ENCODE measurements at places on chromosomes 16 and 17. TPM values are rescaled to one million over a fixed set of nuclear protein-coding genes. Genes with fewer than 3 reads are reported as not detected.
A peak's percentile ranks its signal among the peaks of the same experiment; 100 is the strongest.

HOXB5 gene
- 0.12 TPM for total RNA-seq

TBC1D3I gene
- total RNA-seq, result 0.18 TPM

CRYM gene
- total RNA-seq, result 113 TPM

NETO2 gene
- 0.97 TPM for total RNA-seq

ACSF2 gene
- 103 TPM for total RNA-seq

DNA sequence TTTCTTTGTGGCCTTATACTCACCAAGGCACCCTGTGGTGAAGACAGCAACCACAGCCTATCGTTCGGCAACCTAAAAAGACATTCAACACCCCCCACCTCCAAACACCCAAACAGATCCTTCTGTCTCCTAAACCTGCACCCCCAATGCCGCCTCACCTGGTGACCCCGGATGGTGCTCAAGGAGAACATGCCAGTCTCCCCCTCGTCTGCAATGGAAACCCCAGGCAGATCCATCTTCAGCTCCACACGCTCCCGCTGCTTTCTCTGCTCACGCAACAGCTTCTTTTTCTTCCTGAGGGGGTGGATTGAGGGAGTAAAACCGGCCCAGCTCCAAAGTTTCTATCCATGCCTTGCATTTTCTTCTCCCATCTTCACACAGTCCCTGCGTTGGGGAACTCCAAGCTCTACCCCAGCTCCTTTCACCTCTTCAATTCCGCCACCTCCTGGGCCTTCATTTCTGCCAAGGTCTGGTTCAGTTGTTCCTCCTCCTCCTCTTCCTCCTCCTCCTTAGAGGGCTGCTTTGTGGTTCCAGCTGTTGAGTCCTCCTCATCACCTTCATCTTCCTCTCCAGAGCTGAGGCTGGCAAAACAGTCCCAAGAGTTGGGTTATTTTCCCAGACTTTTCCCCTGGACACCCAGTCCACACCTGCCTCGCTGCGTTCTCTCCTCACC lies 3.4 kb upstream of the PSMC5 start:
- peak; percentile 26 for DNase-seq

GRCh38 chr17:56867948-56868376 lies 34.0 kb downstream of the DGKE start:
- DNase-seq, result no peak

GRCh38 chr16:56682703-56683397 lies 580 bp downstream of the MT1X start:
- peak; percentile 75 for DNase-seq

DNA sequence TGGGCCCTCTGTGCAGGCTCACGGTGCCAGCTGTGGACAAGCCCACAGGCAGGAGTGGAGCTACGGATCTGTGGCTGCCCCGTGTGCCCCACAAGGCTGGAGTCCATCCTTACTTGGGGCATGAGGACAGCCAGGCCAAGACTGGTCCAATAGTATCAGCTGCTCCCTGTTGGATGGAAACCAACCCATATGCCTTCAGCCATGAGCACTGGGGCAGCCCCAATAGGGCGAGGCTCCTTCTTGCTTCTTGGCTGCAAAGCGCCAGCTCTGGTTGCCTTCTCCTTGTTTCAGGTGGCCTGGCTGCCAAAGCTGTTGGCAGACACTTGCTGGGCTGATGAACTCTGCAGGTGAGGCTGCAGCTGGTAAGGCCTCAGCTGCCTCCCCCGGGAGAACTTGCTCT lies 188.0 kb downstream of the ENGASE start:
- no peak for DNase-seq

- DNase-seq, result no peak
These were observed 397.6 kb upstream of the MAF start for GRCh38 chr16:79998143-79998542.

- no peak for DNase-seq
These were observed 58.3 kb downstream of the SPACA3 start for GRCh38 chr17:33049781-33050414.

DNA sequence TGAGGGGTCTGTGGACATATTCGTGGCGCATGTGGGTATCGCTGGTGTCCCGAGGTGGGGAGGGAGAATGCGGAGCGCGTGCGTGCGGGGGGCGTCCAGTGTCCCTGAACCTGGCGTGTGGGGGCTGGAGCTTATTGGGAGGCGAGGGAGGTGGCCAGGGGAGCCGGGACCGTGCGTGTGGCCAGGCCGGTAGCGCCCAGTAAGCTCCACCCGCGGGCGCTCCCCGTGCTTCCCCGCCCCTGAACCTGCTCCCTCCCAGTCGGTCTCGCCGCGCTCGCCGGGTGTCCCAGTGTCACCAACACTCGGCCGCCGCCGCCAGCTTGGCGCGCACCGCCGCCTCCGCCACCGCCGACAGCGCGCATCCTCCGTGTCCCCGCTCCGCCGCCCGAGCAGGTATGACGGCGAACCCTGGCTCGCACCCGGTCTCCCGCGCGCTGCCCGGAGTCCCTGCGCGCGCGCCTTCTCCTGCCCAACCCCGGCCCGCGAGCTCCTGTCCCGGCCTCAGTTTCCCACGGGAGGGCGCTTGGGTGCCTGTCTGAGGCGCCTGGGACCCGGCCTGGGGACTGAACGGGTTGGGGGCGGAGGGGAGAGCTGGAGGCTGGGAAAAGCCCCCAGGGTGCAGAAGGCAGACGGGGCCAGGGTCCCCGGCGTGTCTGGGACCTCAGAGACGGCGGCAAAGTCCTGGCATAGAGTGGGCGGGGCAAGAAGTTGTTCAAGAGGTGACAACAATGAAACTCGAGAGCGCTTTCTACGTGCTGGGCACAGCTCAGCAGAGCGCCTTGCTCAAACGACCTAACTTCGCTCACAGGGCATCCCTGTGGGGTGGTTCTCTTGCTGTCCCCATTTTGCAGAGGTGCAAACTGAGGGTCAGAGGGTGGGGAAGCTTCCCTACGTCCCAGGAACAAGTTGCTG lies at the start of gene SCNN1B:
Gene SCNN1B (plus strand): TSS at position 258 of the 912 bp plus-strand sequence. CDS start 46,298 bp downstream, outside the sequence.
- no peak for DNase-seq

- DNase-seq, result no peak
These were observed 34.6 kb downstream of the DCAKD start for GRCh38 chr17:45016823-45017222.

GRCh38 chr17:47630614-47631013 lies 19.1 kb upstream of the KPNB1 start:
- DNase-seq, result no peak

- peak; percentile 94 for DNase-seq
These were observed 37.6 kb downstream of the CTU2 start for GRCh38 chr16:88743693-88744576.

GRCh38 chr17:29177541-29177870 lies 2.7 kb downstream of the MYO18A start:
- no peak for DNase-seq

DNA sequence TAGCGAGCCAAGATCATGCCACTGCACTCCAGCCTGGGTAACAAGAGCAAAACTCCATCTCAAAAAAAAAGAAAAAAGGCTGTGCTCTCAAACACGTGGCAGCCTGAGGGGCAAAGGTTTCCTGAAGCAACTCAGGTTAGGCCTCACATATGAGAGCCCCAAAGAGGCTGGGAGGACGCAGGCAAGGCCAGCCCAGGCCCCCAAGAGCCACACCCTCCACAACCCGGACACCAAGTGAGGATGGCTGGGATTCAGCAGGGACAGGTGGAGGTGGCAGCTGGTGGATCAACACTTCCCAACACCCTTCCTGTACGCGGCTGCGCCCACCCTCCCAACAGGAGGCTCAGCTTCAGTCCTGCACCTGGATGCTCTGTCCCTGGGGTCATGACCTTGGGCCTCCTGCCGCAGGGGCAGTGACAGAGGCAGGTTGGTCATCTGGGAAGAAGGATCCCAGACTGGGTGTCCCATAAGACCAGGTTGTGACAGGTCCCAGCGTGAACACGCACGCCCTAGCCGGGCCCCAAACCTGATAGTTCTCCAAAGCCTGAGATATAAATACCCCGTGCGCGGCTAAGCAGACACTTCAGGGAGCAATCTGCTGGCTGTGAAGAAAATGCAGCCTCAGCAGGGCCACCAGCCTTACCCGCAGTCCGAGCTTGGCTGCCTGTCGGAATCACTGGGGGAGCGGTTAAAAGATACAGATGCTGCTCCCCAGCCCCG lies 78.1 kb downstream of the TIMM22 start:
- peak; percentile 75 for DNase-seq

DNA sequence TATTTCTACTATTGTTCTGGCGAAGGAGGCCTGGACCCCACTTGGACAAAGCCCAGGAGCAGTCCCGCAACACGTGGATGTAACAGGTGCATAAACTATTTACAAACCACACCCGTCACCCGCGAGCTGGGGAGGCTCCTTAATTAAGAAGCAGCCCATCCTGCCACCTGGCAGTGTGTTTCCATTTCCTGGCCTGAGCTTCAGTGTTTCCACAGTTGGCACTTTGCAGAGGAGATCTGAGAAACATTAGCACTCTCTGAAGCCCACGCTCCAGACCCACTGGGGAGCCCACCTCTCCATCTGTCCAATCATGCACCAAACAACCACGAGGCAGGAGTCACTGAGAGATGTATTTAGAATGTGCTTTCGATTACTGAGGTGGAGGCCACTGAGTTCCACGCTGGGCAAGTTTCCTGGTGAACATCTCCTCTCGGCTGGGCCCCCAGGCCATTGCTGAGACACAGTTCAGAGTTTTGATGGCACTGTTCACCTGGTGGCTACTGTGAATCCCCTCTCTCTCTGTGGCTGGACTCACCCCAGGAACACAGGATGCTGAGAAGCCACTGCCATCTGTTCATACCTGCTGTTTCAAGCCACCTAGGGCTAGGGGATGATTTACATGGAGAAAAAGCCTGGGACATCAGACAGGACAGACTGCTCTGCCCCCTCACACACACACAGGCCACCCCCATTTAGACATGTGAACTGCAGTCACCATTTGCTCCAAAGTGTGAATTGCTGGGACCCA lies 129.1 kb downstream of the AIPL1 start:
- no peak for DNase-seq

DNA sequence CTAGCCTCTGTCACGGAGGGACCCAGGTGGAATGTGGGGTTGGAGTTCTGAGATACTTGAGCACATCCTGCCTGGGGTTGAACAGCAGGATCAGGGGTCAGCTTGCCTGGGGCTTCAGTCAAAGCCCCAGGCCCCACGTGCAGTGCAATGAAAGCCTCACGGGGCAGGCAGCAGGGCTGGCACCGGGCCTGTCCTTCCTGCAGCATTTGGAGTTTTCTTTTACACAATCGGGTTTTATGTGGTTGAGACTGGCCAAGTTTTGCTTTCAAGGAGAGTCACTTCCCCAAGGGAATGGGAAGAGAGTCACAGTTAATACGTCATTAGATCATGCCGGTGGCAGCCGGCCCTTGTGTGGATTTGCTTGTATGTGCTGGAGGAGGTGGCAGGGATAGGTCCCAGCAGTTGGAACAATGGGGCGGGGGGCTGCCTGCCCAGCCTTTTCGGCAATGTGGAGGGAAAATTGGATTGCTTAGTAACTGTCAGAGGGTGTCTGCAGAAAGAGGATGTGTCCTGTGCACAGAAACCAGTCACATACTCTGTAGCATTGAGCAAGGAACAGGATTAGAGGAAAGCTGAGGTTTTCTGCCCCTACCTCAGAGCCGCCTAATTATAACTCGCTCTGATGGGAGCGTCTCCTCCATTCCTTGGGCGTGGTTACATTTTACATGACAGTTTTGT lies 4.5 kb downstream of the RMI2 start:
- peak; percentile 84 for DNase-seq

DNA sequence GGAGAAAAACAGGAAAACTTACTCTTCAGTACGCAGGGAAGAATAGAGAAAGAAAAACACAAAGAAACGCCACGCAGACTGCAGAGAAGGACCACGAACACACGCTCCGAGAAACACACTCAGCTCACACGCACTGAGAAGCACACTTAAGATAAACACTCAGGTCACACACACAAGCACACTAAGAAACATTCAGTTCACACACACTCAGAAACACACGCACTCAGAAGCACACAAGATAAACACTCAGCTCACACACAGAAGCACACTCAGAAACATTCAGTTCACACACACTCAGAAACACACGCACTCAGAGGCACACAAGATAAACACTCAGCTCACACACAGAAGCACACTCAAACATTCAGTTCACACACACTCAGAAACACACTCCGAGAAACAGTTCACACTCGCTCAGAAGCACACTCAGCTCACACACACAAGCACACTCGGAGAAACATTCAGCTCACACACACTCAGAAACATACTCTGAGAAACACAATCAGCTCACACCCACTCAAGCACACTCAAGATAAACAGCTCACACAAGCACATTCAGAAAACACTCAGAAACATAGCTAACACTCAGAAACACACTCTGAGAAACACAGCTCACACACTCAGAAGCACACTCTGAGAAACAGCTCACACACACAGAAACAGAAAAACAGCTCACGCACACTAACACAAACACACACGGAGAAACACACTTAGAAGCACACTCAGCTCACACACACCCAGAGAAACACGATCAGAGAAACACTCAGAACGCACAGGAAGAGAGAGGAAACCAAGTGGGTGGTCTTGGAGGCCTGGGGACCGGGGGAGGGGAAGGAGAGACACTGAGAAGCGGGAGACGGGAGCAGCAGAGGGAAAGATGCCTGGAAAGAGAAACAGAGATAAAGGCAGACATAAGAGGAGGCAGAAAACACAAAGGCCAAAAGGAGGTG lies 908 bp downstream of the TMEM98 start:
- no peak for DNase-seq

DNA sequence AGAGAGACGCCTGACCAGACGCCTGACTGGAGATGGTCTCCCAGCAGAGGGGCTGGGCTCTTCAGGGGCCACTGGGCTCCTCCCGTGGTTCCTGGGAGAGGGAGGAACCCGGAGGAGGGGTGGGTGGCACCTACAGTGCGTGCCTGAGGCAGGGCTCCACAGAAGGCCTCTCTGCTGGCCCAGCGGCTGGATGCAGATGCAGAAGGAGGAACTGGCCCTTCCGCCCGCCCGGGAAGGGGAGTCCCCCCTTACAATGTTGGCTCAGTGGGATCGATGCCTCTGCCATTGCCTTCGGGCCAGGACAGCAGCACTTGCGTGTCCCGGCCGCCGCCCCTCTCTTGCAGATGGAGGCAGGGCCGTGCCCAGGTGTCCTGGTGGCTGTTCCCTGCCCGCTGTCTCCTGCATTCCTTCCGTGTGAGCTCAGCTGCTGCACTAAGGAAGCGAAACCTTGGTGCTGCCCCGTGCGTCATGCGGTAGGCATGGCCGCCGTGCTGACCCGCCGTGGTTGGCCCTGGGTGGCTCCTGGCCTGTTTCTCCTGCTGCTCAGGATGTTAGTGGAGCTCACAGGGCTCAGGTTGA lies 15.1 kb downstream of the BAIAP2 start:
- peak; percentile 49 for DNase-seq

- no peak for DNase-seq
These were observed 44.7 kb downstream of the SKAP1 start for GRCh38 chr17:48385319-48385718.

- peak; percentile 71 for DNase-seq
These were observed 1.4 kb upstream of the CD2BP2 start for GRCh38 chr16:30356401-30357084.

All from right cardiac atrium (tissue), 5 donors.